Gastroesophageal sphincter (tissue), 4 donors: ENCODE measurements at places on chromosomes 1 and 21.
A peak's percentile ranks its signal among the peaks of the same experiment; 100 is the strongest.

DNA sequence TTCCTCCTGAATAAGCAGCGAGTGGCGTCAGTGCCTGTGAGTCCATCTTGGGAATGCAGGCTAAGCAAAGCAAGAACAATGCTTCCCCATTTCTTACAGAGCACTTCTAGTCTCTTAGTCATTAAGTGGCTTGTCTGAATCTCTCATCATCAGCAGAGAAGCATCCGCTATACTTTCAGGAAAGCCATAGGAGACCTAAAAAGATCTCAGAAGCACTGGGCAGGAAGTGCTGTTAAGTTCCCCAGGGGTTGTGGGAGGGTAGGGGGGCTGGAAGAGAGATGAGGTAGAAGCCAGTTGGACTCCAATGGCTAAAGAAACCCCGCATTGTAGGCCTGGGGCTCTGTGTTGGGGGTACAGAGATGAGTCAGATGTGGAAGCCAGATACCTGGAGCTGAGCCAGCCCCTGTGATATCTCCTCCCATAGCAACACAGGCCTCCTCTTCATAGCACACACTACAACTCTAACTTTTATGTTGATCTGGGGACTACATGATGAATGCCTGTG is 44.9 kb downstream of the SYT6 start:
- ATAC-seq, result no peak

- no peak for ATAC-seq
Measured at GRCh38 chr1:211343607-211344006, 17.0 kb downstream of the TRAF5 start.

DNA sequence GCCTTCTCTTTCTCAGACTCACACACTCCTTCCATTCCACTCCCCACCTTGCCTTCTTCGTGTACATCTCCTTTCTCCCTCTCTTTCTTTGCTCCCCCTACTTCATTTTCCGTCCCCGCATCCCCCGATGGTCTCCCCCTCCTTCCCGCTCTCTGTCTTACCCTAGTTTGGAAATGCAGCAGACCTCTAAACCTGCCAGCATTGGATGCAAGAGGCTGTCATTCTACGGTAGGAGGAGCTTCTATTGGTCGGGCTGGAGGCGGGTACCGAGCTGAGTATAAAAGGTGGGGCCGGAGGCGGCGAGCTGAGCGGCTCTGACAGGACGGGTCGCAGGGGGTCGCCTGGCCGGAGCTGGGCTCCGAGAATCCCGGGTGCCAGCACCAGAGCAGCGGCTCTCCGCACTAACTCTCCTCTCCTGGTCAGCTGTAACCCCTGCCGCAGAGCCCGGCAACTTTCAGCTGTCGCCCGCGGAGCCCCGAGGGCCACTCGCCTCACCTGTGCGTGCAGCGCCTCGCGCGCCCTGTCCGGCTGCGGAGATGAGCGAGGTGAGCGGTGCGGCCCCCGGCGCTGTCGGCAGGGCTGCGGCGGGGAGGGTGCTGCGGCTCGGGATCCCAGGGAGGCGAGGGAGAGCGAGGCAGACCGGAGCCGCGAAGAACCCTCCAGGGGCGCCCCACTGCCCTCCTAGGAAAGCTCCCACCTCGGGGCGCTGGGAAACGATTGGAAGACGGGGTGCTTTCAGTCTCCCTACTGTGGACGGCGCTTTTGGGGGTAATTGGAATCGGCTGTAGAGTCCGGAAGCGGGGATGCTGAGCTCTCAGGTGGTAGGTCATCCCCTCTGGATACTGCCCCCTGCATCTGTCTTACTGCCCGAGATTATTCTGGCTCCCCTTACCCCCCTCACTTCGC is at the start of gene PCP4L1:
Gene PCP4L1, plus strand, starts transcription at position 307 of the 906 bp plus-strand sequence. Its CDS starts 230 bp downstream, at position 537.
- ATAC-seq, result peak; percentile 89

GRCh38 chr1:22376976-22377375 is 74.7 kb upstream of the ZBTB40 start:
- ATAC-seq, result no peak

GRCh38 chr1:90925928-90926869 is 95.6 kb downstream of the ZNF644 start:
- ATAC-seq, result no peak

DNA sequence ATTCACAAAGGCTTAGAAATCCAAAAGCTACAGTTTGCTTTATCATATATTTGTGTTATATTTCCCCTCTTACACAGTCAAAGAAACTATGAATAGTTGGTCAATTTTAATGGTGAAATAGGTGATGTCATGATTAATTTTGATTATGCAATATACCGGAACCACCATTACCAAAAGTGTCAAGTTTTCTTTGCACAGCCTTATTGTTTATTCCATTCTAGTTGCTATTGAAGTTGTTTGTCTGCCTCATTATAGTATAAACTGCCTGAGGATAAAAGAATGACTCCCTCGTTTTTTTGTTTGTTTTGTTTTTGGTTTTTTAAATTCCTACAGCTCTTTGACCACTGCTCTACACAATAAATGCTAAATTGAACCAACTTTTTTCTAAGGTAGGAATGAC is 690.6 kb upstream of the ZP4 start:
- ATAC-seq, result no peak

DNA sequence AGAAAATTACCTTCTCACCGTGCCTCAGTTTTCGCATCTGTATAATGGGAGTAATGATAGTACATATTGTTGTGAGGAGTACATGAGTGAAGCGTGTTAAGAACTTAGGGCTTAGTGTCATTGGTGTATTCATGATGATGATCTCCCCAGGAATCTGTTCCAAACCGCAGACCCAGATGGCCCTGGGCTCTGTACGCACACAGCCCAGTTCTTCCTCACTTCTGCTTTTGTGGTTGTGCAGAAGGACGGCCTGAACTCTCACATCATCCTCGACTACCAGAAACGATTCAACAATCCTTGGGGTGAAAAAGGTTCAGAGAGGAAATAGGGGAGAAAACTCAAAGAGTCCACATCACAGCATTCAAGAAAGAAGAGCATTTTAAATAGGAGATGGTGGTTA is 323.0 kb downstream of the CAMTA1 start:
- ATAC-seq, result no peak

DNA sequence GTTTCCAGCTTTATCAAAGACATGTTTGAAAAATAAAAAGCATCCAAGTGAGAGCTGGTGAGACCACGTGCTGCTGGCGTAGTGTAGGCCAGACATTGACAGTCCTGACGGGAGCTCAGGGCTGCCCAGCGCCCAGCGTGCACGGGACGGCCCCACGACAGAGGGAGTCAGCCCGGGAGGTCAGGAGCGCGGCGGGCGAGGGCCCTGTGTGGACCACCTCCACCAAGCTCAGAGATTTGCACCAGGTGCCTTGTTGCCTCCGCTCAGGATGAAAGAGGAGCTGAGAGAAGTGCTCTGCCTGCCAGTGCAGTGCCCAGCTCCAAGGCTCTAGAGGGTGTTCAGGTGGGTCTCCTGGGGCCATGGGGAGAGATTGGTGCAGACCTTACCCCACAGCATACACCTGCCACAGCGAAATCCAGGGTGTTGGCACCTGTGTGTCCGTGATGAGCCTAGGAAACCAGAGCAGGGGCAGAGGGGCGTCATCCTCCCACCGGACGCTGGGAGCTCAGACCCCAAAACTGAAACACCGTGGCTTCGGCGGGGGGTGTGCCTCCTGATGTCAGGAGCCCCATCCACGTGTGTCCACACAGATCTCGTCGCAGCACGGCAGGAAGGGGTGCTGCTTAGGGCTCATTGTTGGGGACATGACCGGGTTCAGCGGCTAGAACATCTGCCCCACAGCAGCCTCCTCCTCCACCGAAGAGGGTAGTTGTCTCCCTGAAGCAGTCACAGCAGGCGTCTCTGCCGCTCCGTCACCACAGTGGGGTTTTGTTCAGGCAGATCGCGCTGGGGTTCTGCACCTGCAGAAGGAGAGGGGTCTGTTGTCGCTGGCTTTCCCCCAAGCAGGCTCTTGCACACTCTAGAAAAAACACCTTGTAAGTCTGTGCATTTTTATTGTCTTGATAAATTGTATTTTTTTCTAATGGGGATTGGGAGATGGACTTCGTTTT is 64.2 kb downstream of the POFUT2 start:
- ATAC-seq, result no peak

GRCh38 chr1:213914392-213914791 is 73.4 kb upstream of the PROX1 start:
- ATAC-seq, result no peak

DNA sequence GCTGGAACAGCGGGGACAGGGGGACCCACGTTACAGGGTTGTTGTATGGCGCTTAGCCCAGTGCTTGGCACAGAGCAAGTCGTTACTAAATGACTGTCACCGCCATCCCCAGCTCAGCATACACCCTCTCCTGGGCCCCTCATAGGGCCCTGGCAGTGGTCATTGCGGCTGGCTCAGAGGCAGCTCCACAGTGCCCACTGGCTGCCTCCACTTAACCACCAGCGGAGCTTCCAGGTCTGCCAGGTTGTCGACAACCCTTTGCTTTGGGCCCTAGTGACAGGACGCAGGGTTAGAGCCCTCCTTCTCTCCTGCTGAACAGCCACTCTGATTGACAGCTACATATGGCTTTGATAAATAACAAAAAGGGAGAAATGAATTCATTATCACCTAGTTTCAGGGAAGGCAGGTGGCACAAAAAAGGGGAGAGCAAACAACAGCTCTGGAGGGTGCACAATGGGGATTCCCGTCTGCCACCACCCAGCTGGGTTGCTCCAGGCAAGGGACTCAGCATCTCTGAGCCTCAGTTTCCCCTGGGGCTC is 4.8 kb downstream of the EFHD2 start:
- no peak for ATAC-seq

- ATAC-seq, result no peak
Measured at GRCh38 chr1:1356166-1356795, 2.1 kb downstream of the MXRA8 start.

- no peak for ATAC-seq
Measured at GRCh38 chr1:53621144-53621543, 117.8 kb downstream of the GLIS1 start.

DNA sequence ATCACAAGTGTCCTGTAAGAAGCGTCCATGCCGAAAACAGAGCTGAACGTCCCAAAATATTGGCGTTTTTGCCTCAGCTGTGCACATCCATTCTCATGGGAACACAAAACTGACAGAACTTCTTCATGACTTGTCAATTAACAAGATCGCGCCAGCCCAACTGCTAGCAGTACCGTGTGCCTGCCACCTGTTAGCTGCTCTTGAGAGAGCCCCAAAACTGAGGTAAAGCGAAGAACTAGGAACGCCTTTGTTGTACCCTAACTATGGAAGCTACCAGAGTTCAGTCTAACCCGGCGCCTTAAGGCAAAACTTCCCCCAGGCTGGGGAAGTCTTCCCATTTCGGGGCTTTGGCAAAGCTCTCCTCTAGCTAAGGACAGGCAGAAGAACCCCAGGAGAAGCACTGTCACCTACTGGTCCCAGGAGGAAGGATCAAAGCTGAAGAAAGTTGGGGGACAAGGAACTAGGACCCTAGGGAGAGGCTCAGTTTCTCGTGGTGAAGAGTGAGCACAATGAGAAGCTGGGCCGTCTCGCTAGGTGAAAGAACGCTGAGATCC is 719 bp downstream of the EYA3 start:
- ATAC-seq, result no peak

- ATAC-seq, result no peak
Measured at GRCh38 chr1:228930479-228930957, 195.2 kb downstream of the RHOU start.

DNA sequence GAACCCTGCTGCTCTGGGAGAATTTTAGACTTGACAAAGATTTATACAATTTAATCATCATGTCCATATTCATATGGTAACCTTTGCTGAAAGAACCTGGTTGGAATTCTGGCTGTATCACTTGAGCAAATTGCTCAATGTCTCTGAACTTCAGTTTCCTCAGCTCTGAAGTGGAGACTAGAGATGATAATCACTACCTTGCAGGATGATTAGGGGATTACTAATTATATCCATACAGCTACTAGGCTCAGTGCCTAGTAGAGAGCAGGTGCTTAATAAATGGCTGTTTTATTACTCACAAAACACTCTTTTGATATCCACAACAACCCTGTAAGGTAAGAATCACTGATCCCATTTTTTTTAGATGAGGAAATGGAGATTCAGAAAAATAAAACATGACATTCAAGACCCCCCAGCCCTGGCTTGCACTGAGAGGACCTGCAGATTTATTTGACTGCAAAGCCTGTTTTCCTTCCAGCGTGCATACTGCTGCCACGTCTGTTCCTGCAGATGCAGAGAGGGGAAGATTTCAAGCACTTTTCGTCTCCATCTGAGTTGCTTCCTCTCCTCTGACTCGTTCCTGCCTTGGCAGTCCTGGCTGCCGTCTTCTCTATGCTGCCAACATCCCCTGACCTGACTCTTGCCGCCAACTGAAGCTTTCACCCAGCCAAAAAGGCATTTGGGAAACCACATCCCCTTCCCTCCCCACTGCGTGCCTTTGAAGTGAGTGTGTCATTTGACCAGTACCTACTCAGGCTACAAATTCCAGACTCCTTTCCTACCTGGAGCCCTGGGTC is 203.0 kb downstream of the PLPP3 start:
- ATAC-seq, result peak; percentile 83
